Skeletal muscle cell (primary cell): ENCODE measurements at places on chromosomes 2 and 18.

DNA sequence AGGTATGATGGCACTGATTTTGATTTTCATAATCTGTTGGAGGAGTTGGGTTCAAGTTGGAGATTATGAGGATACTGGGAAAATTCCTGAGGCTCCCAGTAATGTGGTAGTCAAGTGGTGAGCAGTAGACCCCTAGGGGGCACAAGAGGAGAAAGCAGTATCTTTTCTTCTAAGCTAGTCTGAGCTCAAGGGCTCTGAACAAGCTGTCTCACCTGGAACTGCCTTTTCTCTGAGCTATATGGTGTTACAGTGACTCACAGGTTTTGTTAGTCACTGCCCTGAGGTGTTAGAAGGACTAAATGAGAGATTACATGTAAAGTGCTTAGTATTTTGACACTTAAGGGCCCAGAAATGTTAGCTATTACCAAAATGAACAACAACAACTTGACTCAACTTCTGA lies 42.2 kb downstream of the CD302 start:
- DNase-seq = no peak

DNA sequence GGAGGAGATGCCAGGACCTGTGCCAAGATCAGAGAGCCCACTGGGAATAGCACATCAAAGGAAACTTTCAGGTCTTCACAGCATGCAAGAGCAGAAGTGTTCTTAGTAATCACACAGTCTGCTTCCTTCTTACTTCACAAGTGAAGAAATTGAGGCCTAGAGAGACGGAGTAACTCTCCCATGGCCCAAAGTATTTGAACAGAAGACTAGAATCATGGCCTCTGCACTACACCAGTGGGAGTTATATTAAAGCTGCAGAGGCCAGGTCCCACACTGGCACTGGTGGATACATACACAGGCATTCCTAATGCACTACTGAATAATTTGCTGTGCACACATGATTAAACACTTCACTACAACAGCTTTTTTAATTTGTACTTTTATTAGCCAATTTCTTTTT lies 107.6 kb upstream of the RMP24 start:
- DNase-seq = no peak

- no peak for DNase-seq
These were observed 272.5 kb downstream of the DYSF start for GRCh38 chr2:71725836-71726235.

DNA sequence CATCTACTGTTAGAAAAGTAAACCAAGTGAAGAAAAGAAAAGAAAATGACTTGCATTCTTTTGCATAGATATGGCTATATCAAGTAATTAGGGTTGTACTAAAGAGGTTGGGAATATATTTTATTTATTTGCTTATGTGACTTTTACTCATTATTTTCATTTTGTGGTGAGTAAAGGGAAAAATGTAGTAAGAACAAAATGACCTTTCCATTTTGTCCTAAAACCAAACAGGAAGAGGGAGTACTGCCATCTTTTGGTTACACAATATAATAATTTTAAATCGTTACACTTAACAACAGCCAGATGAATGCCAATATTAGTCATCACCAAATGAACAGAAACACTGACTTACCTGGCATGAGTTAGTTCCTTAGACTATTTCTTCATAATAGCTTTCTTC lies 47.3 kb upstream of the NDUFV2 start:
- peak; percentile 60 for DNase-seq

GRCh38 chr2:46451131-46451711 lies 28.1 kb upstream of the TMEM247 start:
- DNase-seq = no peak

DNA sequence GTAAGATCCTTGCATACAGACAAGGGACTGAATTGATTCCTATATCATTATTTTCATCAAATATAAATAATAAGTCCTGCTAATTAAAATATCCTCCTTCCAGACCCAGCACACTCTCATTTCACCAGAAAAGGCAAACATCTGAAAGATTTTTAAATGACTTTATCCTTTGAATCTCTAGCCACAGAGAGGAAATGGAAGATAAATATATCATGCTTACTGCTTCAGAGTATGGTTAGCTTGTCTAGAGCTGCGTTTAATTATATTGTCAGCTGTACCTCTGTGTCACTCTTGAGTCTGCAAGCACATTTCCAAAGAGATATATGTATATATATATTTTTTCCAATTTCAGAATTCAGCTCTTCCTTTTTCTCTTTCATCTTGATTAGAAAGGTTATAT lies 232.7 kb downstream of the TRIB2 start:
- no peak for DNase-seq

DNA sequence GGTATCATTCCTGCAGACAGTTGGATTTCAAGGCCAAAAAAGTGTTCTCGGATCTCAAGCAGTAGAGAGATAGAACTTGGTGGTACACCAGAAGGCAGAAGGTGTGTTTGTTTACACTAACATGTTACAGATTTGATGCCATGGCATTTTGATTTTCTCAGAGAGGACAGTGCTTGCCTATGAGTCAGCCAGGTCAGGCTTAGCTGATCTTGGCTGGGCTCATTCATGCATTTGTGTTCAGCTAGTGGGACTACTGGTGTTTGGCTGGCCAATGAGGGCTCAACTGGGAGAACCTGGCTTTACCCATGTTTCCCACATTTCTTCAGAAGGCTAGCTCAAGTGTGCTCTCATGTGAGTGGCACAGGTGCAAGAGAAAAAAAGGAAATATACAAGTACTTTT lies 162.0 kb downstream of the C1D start:
- no peak for DNase-seq

GRCh38 chr2:189192766-189193165 lies 13.2 kb upstream of the COL5A2 start:
- DNase-seq = no peak

- no peak for DNase-seq
These were observed 23.1 kb downstream of the ST3GAL5 start for GRCh38 chr2:85865539-85866164.

DNA sequence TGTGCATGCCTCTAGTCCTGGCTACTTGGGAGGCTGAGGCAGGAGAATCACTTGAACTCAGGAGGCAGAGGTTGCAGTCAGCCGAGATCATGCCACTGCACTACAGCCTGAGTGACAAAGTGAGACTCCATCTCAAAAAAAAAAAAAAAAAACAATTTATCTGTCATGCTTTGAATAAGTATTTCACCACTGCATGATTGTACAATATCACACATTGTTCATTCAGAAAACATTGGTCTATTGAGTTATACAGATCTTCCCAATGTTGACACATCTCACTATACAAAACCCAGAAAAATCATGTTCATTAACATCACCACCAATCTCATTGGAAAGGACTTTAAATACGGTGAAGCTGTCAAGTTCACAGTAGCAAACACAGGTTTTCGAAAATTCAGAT lies 46.8 kb upstream of the PPM1B start:
- DNase-seq = no peak

- no peak for DNase-seq
These were observed 173.4 kb upstream of the NDUFV2 start for GRCh38 chr18:8928847-8929780.

- peak; percentile 81 for DNase-seq
These were observed 114.1 kb upstream of the MSH2 start for GRCh38 chr2:47288864-47289263.

- no peak for DNase-seq
These were observed 224.2 kb downstream of the RBM43 start for GRCh38 chr2:151037434-151037833.

- no peak for DNase-seq
These were observed 61.3 kb downstream of the CUL3 start for GRCh38 chr2:224523626-224524577.

DNA sequence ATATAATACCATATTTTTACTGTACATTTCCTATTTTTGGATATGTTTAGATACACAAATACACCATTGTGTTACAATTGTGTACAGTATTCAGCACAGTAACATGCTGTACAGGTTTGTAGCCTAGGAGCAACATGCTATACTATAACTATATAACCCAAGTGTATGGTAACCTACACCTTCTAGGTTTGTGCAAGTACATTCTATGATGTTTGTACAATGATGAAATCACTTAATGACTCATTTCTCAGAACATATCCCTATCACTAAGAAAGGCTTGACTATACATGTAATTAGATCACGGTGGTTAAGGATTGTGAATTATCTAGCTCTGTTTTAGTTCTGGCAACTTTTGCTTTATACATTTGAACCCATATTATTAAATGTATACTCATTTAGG lies 31.3 kb downstream of the NPHP1 start:
- DNase-seq = peak; percentile 47

DNA sequence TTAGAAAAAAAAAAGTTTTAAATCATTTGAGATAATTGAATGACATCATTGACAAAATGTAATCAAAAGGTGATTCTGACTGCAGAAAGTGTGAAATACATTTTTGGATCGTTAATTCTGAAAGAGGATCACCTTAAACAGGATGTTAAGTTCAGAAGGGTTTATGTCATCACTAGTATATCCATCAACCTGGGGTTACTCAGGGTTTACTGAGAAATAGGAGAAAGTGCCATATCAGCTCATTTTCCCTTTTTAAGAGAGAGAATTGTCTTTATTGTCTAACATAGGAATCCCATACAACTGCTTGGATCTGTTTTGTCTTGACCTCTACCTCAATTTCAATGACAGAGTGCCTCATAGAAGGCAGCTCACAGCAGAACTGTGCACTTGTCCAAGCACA lies 466.1 kb upstream of the LINC00305 start:
- no peak for DNase-seq

GRCh38 chr2:134758633-134759032 lies 39.8 kb upstream of the TMEM163 start:
- DNase-seq = no peak

DNA sequence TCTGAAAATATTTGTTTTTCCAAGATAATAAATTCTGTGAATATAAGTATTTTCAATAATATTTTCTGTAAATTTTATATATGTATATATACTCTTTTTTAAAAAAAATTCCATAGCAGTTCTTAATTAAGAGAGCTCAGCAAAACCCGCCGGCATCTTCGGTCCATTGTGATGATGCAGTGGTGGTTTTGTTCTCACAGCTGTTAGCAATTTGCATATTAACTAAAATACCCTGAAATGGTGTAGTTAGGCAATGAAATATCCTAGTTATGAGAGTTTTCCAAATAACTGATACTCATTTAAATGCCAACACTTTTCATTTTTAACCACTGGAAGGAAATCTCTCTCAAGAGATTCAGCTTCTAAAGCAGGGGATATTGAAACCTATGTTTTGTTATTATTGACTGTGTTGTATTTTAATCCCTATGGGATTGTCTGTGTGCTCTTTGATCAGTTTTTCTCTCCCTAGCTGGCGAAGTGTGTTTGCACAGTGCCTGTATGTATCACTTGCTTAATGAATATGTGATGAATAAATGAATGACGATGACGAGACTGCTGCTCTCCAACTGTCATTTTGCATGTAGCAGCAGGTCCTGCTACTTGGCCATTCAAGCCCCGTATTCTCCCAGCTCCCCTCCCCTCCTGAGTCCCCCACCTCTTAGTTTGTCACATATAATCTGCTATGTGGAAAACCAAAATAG lies 42.4 kb downstream of the PSMG2 start:
- DNase-seq = no peak

DNA sequence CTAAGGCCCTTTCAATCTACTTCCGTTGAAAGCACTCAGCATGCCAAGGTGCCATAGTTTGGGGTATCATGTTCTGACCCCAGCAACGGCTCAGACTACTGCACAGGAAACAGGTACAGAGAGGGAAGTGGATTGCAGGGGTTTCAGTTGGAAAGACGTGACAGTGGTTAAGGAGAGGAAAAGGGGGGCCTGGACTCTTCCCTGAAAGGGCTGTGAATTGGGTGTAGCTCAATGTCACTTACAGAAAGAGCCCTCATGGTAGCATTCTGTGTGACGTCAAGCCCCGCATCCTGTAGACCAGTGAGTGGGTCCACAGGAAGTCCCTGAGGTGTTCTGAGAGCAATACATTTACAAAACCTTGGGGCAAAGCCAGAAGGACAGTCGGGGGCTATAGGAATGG lies 121.5 kb upstream of the GYPC start:
- no peak for DNase-seq

DNA sequence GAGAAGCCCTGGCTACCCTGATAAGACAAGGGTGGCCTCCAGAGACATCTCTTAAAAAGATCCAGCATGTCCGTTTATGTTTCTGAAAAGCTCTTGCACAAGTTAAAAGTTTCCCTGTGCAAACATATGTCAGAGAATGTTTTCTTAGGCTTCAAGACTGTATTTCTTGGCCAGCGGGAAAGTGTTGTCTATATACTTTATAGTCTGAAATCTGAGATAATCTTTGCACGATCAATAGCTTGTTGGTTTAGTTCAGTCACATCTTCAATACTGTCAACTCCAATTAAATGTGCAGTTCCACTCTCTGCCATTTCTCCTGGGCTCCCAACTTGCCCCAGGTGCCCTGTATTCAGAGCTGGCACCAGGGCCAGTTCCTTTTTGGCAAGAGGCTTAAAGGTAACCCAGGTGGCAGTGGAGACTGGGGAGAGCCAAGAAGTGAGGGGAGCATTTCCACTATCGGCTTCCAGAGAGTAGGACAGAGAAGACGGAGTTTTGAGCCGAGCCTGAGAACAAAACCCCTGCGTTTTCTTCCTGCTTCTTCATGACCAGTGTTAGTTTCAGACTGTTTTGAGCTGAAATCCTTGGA lies 64.4 kb downstream of the ACOXL start:
- DNase-seq = no peak
